Kidney epithelial cell (primary cell): ENCODE measurements at places on chromosomes 5 and 9. TPM values are rescaled to one million over a fixed set of nuclear protein-coding genes. Genes with fewer than 3 reads are reported as not detected.

The KCTD16 gene
- 1.1 and 1.4 TPM in 2 replicates for total RNA-seq

The ARL14EPL gene
- total RNA-seq: not detected in 2 replicates

The GDA gene
- under 0.01 and 0.04 TPM in 2 replicates for total RNA-seq

- peak; percentile 86 for DNase-seq
These were observed 42.1 kb upstream of the GPR21 start for GRCh38 chr9:122991370-122991830.

DNA sequence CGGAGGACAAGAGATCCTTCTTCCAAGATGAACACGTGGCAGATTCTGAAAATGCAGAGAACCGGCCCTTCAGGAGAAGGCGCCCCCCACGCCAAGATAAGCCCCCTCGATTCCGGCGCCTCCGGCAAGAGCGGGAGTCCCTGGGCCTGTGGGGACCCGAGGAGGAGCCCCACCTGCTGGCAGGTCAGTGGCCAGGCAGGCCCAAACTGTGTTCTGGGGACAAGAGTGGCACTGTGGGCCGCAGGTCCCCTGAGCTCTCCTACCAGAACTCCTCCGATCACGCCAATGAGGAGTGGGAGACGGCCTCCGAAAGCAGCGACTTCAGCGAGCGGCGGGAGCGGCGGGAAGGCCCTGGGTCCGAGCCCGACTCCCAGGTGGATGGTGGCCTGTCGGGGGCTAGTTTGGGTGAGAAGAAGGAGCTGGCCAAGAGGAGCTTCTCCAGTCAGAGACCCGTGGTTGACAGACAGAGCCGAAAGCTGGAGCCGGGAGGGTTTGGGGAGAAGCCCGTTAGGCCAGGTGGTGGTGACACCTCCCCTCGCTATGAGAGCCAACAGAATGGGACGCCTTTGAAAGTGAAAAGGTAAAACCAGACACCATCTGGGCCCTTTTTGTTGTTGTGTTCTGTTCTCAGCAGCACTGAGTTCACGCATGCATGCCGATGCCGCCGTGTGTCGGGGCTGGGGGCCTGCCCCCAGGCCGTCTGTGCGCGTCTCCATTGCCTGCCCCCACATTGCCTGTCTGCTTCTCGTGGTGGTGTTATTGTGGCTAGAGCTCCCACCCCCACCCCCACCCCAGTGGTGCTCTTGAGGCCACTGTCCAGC is 26.6 kb upstream of the POMT1 start:
- no peak for DNase-seq

- no peak for DNase-seq
These were observed 69.1 kb downstream of the PBX3 start for GRCh38 chr9:125816321-125816720.

GRCh38 chr9:95091601-95092261 is 225.8 kb downstream of the FANCC start:
- DNase-seq: peak; percentile 86

The PTGES gene
- 37.9 and 39.5 TPM in 2 replicates for total RNA-seq

GRCh38 chr9:112655668-112656067 is 62.2 kb downstream of the INIP start:
- DNase-seq: no peak

DNA sequence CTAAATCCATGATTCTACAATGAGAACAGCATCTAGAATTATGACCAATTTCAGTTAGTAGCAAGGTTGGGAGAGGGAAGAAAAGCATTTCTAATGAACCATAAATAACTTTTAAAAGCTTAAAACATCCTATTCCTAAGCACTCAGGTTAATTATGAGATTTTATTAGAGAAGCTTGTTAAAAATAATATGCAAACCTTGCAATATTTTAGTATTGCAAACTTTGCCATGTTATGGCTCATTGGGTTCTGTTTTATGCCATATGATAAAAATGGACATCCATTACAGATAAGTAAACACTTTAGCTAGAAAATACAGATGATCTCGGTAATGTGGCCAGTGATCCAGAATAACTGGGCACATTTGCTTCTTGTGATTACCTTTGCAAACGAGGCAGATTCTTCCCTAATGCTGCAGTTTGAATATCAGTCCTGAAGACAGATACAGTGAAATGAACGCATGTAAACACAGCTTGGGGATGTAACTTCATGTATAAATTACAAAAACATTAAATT is 447.0 kb downstream of the PLK2 start:
- DNase-seq: no peak

GRCh38 chr9:129270205-129270604 is 92.1 kb upstream of the IER5L start:
- DNase-seq: no peak

- DNase-seq: no peak
These were observed 236.6 kb upstream of the FBXL7 start for GRCh38 chr5:15263406-15263805.

GRCh38 chr5:173615884-173616576 is 420 bp downstream of the BOD1 start:
- peak; percentile 32 for DNase-seq

- DNase-seq: peak; percentile 58
These were observed at the start of gene SPARC for GRCh38 chr5:151686674-151687407. SPARC (minus strand) TSS chr5:151686915; CDS start chr5:151676188, 10,727 bp downstream.

The SHISAL2B gene
- total RNA-seq: not detected in 2 replicates

The ANXA6 gene
- 59.9 and 64.1 TPM in 2 replicates for total RNA-seq

GRCh38 chr9:4929917-4930316 is 55.2 kb upstream of the JAK2 start:
- DNase-seq: no peak

DNA sequence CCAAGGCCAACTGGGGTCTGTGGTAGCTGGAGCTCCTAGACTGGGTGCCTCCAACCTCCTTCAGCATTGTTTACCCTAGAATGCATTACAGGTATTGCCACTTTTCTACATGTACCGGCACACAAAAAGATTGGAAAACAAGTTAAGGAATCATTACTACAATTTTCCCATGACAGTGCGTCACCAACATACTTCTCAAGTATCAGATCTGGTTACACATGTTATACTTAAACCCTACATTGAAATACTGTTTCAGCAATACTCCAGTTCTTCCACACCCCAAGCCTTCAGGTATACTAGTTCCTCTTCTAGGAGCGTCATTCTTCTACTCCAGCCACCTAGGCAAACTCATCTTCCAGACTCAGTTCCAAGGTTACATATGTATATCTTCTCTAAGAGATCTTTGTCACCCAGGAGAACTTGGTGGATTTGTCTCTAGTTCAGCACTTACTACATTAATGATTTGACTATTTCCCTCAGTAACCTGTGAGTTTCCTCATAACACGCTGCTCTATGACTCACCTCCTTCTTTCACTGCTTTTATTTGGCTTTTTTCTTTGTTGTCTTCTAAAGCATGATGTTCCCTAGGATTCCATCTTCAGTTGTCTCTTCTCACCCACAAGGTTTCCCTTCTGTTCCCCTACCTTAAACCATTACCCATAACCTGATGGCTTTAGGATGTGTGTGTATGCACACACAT is 217.0 kb downstream of the AP3B1 start:
- no peak for DNase-seq

The ARHGEF39 gene
- total RNA-seq: 0.62 and 1.2 TPM in 2 replicates

GRCh38 chr9:14347406-14348122 is 33.6 kb upstream of the NFIB start:
- no peak for DNase-seq

The PPP3R2 gene
- not detected in 2 replicates for total RNA-seq

The PCDHGA5 gene
- total RNA-seq: 0.58 and 1.5 TPM in 2 replicates

GRCh38 chr5:176559683-176560082 is 10.5 kb downstream of the CDHR2 start:
- DNase-seq: no peak

DNA sequence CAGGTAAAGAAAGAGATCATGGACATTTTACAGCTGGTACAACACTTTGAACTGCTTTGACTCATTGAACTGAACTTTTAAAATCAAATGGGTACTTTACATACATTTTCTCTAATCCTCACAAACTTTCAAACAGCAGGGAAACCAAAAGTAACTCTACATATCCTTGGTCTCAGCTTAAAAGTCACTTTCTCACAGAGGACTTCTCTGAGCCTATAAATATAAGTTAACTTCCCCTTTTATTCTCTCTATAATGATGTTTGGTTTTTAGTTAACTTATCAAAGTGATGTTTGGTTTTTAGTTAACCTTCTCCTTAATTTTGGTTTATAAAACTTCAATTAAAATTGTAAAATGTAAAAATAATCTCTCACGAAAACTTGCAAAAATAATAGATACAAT is 209.8 kb downstream of the MCTP1 start:
- no peak for DNase-seq

The CMBL gene
- total RNA-seq: 7.7 and 7.8 TPM in 2 replicates
